ENCODE measurements at places on chromosomes 1 and 21.

GRCh38 chr1:205939690-205940330 lies 3.4 kb downstream of the SLC26A9 start:
- no peak overlapping the region for H3K27ac ChIP-seq
- no peaks in the 10 kb centered on the region for H3K36me3 ChIP-seq
- no peaks in the 10 kb centered on the region for H3K27me3 ChIP-seq
- no peak for DNase-seq
- H3K4me1 ChIP-seq, result no peaks in the 10 kb centered on the region
- no peak overlapping the region for H3K4me3 ChIP-seq

DNA sequence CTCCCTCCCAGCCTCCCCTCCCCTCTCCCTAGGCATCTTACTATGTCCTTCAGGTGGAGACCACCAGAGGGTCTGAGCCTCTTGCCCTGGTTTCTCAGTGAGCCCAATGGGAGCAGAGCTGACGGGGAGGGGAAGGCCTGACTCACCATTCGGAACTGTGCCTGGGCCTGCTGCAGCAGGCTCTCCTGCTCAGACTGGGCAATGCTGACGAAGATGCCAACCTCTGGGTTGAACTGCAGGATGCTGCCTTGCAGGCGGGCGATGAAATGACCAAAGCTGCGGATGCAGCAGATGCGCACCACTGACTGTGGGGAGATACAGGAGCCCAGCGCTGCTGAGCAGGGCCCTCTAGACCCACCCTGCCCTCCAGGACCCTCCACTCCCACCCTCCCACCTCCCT lies 11.0 kb upstream of the PAQR6 start:
- H3K4me3 ChIP-seq, result no peak overlapping the region
- H3K27ac ChIP-seq, result no peak overlapping the region
- no peak for DNase-seq
- peaks cover 86% of the 10 kb centered on the region for H3K36me3 ChIP-seq

DNA sequence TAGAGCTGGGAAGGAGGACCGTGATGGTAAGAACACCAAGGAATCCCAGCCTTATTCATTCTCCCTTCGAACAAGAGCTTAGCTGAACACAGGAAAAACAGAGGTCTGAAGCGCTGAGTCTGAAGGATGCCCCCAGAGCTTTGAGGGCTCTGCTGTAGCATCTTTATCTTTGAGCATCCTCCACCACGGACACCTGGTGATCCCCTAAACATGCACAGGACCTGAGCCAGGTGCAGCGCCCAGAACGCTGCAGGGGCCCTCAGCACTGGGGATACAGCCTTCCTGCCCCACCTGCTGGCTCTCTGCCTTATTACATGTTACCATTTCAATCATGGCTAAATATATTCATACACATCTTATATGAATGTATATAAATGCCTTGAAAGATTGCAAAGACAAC lies 7.7 kb upstream of the GPATCH4 start:
- H3K27me3 ChIP-seq, result no peaks in the 10 kb centered on the region
- H3K36me3 ChIP-seq, result no peaks in the 10 kb centered on the region
- no peak overlapping the region for H3K4me3 ChIP-seq
- no peak for DNase-seq
- H3K27ac ChIP-seq, result no peak overlapping the region
- no peaks in the 10 kb centered on the region for H3K4me1 ChIP-seq

GRCh38 chr1:41856151-41856943 lies 62.4 kb downstream of the HIVEP3 start:
- H3K4me3 ChIP-seq, result no peak overlapping the region
- peaks cover 3% of the 10 kb centered on the region for H3K4me1 ChIP-seq
- H3K36me3 ChIP-seq, result no peaks in the 10 kb centered on the region
- H3K27me3 ChIP-seq, result no peaks in the 10 kb centered on the region
- no peak overlapping the region for H3K27ac ChIP-seq

GRCh38 chr1:10553118-10553517 lies 78.4 kb downstream of the PEX14 start:
- no peaks in the 10 kb centered on the region for H3K4me1 ChIP-seq
- no peaks in the 10 kb centered on the region for H3K36me3 ChIP-seq
- no peak overlapping the region for H3K4me3 ChIP-seq

- no peak for DNase-seq
- H3K36me3 ChIP-seq, result no peaks in the 10 kb centered on the region
- H3K4me3 ChIP-seq, result no peak overlapping the region
- no peaks in the 10 kb centered on the region for H3K27me3 ChIP-seq
- no peak overlapping the region for H3K27ac ChIP-seq
- no peaks in the 10 kb centered on the region for H3K4me1 ChIP-seq
Observed at GRCh38 chr1:217369996-217370551, 260.8 kb downstream of the GPATCH2 start.
